Ovary (tissue), 10 donors: ENCODE measurements at places on chromosomes 7 and 10. TPM values are rescaled to one million over a fixed set of nuclear protein-coding genes. Genes with fewer than 3 reads are reported as not detected.
A peak's percentile ranks its signal among the peaks of the same experiment; 100 is the strongest.

- no peak for DNase-seq
- no peak overlapping the region for H3K4me3 ChIP-seq
- no peaks in the 10 kb centered on the region for H3K36me3 ChIP-seq
- no peak overlapping the region for H3K27ac ChIP-seq
- H3K4me1 ChIP-seq: peaks cover 5% of the 10 kb centered on the region
These were observed 85.6 kb upstream of the AGR3 start for GRCh38 chr7:16967300-16967811.

Gene EFCAB10
- 0.22 TPM for polyA plus RNA-seq

- no peaks in the 10 kb centered on the region for H3K27me3 ChIP-seq
- H3K4me1 ChIP-seq: no peaks in the 10 kb centered on the region
- H3K27ac ChIP-seq: no peak overlapping the region
These were observed 216.2 kb upstream of the PRKCQ start for GRCh38 chr10:6796231-6796630.

- H3K4me3 ChIP-seq: no peak overlapping the region
- DNase-seq: no peak
- H3K4me1 ChIP-seq: no peaks in the 10 kb centered on the region
- no peak overlapping the region for H3K27ac ChIP-seq
- H3K36me3 ChIP-seq: no peaks in the 10 kb centered on the region
These were observed 23.6 kb downstream of the TMEM178B start for GRCh38 chr7:141097430-141097829.

DNA sequence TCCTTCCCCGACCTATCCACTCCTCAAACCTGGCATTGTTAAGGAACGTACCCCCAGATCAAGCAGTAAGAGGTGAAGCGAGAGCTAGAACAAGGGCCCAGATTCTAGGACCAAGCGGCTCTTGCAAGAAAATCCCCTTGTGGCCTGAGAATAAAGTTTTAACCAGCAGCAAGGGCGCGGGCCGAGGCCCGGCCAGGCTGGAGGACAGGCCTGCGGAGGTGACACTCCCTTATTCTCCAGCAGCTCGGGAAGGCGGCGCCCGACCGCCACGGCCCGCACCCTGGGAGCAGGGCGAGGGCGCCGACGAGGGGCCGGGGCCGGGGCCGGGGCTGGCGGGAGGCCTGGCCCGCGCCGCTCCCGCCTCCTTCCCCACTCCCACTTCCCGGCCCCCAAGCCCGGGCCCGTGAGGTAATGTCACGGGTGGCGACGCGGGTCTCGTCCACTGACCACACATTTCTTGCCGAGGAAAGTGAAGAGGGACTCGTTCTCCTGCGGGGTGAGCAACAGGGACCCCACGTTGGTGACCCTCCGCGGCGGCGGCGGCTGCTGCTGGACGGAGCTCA lies 551 bp downstream of the WASL start:
- peak overlapping the region; percentile 98 for H3K27ac ChIP-seq
- peaks cover 4% of the 10 kb centered on the region for H3K4me1 ChIP-seq
- no peaks in the 10 kb centered on the region for H3K36me3 ChIP-seq
- peak overlapping the region; percentile 96 for H3K4me3 ChIP-seq
- H3K27me3 ChIP-seq: no peaks in the 10 kb centered on the region

DNA sequence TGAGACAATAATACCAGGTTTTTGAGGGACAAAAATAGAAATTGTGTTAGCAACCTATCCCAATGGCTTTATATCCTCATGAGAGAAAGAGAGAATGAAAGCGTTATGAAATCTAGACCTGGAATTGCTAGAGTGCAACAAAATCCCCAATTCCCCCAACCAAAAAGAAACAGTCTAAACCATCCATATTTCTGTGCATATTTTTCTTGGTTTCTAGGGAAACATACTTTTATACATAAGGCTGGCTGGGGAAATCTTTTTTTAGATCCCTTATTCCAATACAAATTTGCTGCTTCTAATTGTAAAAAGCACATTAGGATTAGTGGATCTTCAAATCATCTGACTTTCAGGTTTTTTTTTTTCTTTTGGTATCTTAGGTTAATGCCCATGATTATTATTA lies 277.0 kb upstream of the SEMA3A start:
- H3K27me3 ChIP-seq: no peaks in the 10 kb centered on the region
- H3K4me3 ChIP-seq: no peak overlapping the region
- H3K4me1 ChIP-seq: no peaks in the 10 kb centered on the region
- DNase-seq: no peak

Gene RBM20
- 2.4 TPM for polyA plus RNA-seq

Gene MALRD1
- 0.87 TPM for polyA plus RNA-seq

Gene CRYGN
- 0.53 TPM for polyA plus RNA-seq

DNA sequence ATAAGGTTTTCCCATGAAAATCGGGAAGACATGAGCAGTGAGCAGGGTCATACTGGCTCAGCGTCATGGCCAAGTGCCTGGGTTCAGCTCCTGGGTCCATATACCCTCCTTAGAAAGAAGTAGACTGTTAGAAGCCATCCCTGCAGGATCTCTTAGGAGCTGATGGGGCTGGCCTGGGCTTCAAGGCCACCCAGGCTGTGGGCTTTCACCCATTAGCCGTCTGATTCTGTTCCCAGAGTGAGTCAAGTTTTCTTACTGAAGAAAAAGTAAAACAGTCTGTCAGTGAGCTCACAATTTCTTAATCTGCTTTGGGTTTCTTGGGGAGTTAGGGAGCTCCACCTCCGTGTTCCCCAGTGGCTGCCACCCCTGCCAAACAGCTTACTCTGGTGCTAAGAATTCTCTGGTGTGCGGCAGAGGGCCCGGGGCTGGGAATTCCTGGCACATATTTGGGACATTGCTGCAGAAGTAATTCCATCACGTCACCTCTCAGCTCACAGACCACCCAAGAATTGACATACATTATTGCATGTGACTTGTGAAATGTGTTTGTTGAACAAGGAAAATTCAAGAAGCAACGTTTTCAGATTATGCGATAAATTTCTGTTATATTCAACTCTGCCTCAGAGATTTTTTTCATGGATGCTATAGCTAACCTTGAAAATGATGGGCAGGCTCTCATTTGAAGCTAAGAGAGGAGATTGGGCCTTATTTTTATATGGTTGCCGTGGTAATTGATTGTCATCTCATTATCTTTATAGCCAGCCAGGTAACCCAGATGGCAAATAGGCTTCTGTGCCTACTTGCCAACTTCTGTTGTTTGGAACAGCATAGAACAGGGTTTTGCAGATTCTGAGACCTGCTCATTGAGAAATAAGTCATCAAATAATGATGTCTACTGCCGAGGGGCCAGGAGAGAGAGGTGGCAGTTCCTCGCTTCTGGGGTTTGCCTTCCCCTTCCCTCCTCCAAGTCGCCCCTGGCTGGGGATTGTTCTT lies 166.4 kb downstream of the CHN2 start:
- no peaks in the 10 kb centered on the region for H3K4me1 ChIP-seq
- no peaks in the 10 kb centered on the region for H3K36me3 ChIP-seq
- no peak overlapping the region for H3K27ac ChIP-seq

GRCh38 chr7:31883761-31884164 lies 186.4 kb downstream of the PDE1C start:
- no peak for DNase-seq
- H3K4me3 ChIP-seq: no peak overlapping the region
- no peak overlapping the region for H3K27ac ChIP-seq

Gene TBXAS1
- polyA plus RNA-seq: 9.0 TPM

- no peak overlapping the region for H3K27ac ChIP-seq
- H3K4me1 ChIP-seq: no peaks in the 10 kb centered on the region
- H3K36me3 ChIP-seq: no peaks in the 10 kb centered on the region
- no peak overlapping the region for H3K4me3 ChIP-seq
- H3K27me3 ChIP-seq: no peaks in the 10 kb centered on the region
These were observed 85.5 kb downstream of the WDR37 start for GRCh38 chr10:1141701-1142100.

Gene LRRC18
- 0.22 TPM for polyA plus RNA-seq

GRCh38 chr7:10429031-10429430 lies 544.6 kb upstream of the PHF14 start:
- H3K4me3 ChIP-seq: no peak overlapping the region
- no peak overlapping the region for H3K27ac ChIP-seq
- DNase-seq: no peak
- no peaks in the 10 kb centered on the region for H3K36me3 ChIP-seq
- no peaks in the 10 kb centered on the region for H3K4me1 ChIP-seq

DNA sequence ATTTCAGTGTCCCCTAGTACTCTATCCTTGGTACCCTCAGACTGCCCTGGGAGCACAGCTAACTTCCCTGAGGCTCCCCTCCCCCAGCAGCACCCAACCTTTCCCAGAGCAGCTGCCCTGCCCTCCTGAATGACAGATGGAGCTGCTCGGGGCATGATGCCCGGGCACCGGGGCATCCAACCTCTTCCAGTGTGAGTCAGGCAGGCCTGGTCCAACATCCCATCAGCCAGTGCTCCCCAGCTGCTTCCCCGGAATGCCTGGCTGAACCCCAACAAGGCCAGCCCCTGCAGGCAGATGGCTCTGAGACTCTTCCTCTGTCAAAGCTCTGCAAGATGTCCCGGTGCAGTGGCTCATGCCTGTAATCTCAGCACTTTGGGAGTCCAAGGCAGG lies 11.9 kb upstream of the TSPAN15 start:
- DNase-seq: no peak
- no peak overlapping the region for H3K27ac ChIP-seq
- no peak overlapping the region for H3K4me3 ChIP-seq
- no peaks in the 10 kb centered on the region for H3K4me1 ChIP-seq

DNA sequence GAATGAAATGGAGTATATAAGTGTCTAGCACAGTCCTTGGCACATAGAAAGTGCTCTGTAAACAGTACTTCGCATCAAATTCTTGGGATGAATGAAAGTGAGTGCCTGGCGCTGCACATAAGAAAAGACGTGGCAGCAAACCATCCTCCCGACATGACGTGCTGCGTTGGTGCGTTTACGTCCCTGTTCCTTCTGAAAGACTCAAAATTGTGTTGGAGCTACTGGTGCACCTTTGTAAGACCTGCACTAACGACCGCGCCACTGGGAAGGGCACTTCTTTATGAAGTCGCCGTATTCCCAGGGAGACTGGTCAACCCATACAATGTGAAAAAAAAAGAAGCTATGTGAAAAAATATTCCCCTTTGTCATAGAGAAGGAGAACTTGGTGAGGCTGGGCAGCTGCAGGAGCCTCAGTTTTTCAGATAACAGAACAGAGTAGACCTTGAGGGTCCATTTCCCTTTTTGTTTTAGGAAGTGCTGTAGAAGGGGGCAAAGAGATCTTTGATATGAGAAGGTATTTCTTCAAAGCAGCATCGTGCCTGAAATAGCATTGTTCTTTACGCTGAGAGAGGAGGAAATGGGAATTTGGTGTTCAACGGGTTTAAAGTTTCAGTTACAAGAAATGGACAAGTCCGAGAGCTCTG lies 91.7 kb downstream of the PTPRE start:
- no peaks in the 10 kb centered on the region for H3K36me3 ChIP-seq
- no peak for DNase-seq
- no peaks in the 10 kb centered on the region for H3K27me3 ChIP-seq
- H3K4me3 ChIP-seq: no peak overlapping the region
- peaks cover 2% of the 10 kb centered on the region for H3K4me1 ChIP-seq
- H3K27ac ChIP-seq: no peak overlapping the region

- no peaks in the 10 kb centered on the region for H3K27me3 ChIP-seq
- H3K27ac ChIP-seq: peak overlapping the region; percentile 23
- no peak for DNase-seq
- no peak overlapping the region for H3K4me3 ChIP-seq
- peaks cover 7% of the 10 kb centered on the region for H3K4me1 ChIP-seq
These were observed 14.9 kb downstream of the GTF2I start for GRCh38 chr7:74672343-74672915.

GRCh38 chr10:14486777-14487487 lies 156.2 kb upstream of the FRMD4A start:
- no peaks in the 10 kb centered on the region for H3K27me3 ChIP-seq
- no peak overlapping the region for H3K27ac ChIP-seq
- peak; percentile 46 for DNase-seq
- H3K36me3 ChIP-seq: no peaks in the 10 kb centered on the region
- no peak overlapping the region for H3K4me3 ChIP-seq

DNA sequence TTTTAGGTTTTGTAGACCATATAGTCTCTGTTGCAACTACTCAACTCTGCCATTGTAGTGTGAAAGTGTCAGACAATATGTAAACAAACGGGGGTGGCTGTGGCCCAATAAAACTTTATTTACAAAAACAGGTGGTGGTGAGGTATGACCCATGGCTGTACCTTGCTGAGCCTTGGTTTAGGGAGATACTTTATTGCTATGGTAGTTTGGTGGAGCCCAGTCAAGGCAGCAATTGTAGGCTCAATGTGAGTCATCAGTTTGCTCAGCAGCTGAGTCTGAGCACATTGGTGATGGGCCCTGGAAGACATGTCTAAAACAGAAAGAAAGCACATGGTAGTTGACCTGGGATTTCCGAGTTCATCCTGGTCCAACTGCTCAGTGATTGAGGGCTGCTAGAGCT lies 242.5 kb downstream of the REEP3 start:
- no peak overlapping the region for H3K4me3 ChIP-seq
- H3K36me3 ChIP-seq: no peaks in the 10 kb centered on the region
- no peak for DNase-seq
- no peaks in the 10 kb centered on the region for H3K27me3 ChIP-seq

DNA sequence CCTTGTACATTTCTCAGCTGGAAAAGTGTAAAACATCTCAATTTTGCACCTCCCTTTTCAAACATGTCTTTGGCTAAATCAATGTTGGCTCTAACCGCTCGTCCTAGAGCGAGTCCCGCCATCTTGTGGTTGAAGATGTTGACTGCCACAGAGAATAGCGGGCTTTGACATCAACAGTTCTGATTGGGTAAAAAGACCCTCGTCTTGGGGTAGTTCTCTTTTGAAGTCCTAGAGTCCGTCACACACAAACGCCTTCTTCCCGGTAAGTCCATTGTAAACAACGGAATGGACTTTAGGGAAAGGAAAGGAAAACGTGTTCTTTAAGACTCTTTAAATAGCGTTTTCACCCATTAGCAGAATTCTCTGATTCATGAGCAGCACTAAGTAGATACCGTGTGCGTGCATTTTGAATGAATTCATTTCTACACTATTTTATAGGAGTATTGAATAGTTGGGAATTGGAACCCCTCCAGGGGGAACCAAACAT lies 452 bp upstream of the RPP30 start:
- peak overlapping the region; percentile 54 for H3K27ac ChIP-seq
- H3K4me1 ChIP-seq: no peaks in the 10 kb centered on the region
- DNase-seq: peak; percentile 40
- no peaks in the 10 kb centered on the region for H3K27me3 ChIP-seq
- H3K36me3 ChIP-seq: no peaks in the 10 kb centered on the region
